Neural crest cell (in vitro differentiated cells): ENCODE measurements at places on chromosomes 3 and 15. TPM values are rescaled to one million over a fixed set of nuclear protein-coding genes. Genes with fewer than 3 reads are reported as not detected.

- DNase-seq, result no peak
These were observed 2.2 kb upstream of the UCN2 start for GRCh38 chr3:48565591-48566400.

- no peak for DNase-seq
These were observed 112.6 kb downstream of the GABRB3 start for GRCh38 chr15:26660241-26660640.

DNA sequence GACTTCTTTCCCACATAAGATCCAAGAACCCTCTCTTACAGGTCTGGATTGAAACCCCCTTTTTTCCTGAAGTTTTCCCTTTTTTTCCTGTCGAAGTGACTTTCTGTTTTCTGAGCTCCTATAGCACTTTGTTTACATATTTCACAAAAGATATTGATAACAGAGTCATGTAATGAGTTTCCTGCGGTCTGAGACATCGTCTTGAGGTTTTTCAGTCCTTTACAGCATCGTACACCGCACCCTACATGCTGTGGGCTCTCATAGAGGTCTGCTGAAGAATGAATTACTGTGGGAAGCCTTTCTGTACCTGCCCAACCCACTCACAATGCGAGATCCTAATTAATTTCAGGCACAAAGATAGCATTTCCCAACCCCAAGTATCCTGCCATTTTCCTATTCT lies 53.1 kb downstream of the MCF2L2 start:
- DNase-seq, result no peak

DNA sequence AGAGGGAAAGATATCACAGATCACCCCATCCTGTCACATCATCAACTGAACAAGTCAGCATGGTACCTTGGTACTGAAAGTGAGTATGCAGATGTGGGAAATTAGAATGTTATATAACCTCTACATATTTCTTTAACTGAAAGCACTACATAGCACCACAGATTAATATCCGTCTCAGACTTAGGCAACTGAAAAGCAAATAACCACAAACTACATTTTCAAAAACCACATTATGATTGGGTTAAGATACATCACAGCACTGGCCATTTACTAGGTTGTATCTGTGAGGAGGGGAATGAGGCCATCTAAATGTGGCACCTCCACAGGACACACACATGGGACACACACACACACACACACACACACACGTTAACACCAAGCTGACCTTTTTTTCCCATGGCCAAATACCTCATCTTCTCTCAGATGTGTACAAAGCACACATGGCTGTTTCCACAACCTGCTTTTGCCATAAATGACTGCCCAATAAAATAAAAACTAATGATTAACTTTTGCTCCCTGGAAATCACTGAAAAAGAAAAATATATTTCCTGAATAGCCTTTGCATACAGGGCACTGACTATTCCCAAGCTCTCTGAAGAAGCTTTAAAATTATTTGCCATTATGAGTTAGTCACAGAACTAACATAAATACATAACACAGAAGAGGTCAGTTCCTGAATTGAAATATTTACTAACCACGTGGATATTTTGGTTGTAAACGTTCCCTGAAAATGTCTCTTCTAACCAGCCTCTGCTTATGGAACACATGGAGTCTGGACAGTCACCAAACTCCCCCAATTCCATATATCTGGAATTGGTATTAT lies 60.1 kb downstream of the SUMF1 start:
- DNase-seq, result no peak

GRCh38 chr15:90863987-90864386 lies 4.4 kb upstream of the FURIN start:
- DNase-seq, result no peak

Gene ZIC1
- total RNA-seq, result 54.3 and 64.5 TPM in 2 replicates

Gene SCAANT1
- not detected in 2 replicates for total RNA-seq
